ENCODE measurements at places on chromosomes 4 and X.

DNA sequence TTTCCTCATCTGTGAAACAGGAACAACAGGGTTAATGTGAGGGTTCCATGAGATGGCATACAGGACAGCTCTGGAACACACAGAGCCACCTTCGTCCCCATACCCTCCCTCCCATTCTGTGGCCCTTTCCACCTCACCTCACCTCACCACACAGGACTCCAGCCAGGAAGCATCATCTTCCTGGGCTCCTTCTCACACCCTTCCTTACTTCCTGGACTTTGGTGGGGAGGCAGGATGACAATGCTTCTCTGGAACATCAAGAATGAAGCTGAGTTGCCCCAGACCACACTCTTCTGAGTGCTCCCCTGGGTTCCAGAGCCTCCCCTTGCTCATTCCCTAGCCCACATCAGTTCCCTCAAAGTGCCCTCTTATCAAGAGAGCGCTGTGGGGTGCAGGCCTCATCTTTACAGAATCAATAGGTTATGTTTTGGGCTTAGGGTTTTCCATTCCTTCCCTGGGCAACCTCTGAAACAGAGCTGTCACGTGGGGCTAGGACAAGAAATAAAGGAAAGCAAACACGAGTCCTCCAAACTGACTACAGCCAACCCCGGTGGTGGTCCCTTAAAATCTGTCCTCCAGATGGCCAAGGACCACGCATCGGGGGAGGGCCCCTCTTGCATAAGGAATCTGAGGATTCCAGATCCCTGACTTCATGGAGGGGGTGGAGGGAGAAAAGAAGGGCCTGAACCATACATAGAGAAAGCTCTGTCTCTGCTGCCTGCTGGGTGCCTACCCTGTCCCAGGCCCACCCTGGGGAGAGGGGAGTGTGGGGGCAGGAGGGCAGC is 74.4 kb upstream of the ATP6AP2 start:
- no peak for DNase-seq

DNA sequence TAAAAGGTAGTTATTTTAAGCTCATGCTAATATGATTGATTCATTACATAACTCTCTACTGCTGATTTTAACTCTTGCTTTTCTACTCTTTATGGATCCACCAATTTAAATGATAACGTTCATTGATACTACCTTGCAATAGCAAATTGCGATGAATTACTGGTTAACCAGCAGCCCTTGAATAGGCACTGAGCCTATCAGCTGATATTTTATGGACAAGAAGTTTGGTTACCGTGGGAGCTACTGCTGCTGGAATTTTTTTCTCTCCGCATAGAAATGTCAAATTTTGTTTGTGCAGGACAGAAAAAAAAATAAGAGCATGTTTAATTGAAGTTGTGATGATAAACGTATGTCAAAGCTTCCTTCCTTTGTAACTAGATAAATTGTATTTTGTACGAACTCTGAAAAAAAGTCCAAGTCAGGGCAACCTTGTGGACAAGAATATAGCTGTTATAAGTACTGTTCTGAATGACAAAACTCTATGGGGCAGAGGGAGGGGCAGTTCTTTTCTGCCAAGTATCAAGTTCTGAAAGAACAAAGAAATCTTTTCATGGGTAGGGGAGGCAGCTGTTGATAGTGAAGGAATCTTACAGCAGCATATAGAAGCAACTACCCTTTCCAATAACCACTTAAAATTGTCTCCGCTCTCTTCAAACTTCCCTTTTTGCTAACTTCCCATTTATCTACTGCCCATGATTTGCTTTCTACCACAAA is 434.9 kb upstream of the PABPC4L start:
- DNase-seq: no peak

DNA sequence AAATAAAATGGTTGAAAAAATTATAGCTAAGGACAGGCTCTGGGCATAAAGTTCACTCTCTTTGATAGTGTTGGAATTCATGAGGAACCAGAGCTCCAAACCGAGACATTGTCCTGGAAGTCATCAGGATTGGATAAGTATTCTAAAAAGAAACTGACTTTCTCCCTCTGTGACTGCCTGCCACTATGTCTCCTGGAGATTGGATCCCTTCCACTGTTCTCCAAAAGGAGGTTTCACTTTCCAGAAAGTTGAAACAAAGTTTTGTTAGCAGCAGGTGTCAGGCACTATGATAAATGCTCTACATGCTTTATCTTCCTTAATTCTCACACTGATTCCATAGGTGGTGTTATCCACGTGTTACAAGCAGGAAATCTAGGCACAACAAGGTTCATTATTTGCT is 16.8 kb downstream of the BANK1 start:
- no peak for DNase-seq

- no peak for DNase-seq
Observed at GRCh38 chr4:142405695-142406498, 440.2 kb downstream of the INPP4B start.

GRCh38 chr4:106266201-106266600 is 49.8 kb downstream of the TBCK start:
- no peak for DNase-seq

DNA sequence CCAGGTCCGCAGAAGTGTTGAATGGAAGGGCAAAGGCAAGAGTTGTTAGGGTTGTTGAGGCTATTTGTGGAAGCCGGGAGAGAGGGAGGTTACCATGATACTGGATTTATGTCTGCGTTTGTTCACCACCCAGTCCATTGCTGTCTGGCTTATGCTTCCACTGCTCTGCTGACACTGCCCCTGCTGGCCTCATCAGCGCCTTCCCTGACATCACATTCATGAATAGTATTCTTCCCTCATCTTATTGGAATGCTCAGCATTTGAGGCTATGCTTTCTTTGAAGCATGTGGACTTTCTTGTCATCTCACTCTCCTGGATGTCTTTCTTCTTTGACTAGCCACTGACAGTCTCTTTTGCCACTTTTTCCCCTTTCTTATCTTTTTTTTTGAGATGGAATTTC is 10.3 kb downstream of the GNL3L start:
- no peak for DNase-seq

DNA sequence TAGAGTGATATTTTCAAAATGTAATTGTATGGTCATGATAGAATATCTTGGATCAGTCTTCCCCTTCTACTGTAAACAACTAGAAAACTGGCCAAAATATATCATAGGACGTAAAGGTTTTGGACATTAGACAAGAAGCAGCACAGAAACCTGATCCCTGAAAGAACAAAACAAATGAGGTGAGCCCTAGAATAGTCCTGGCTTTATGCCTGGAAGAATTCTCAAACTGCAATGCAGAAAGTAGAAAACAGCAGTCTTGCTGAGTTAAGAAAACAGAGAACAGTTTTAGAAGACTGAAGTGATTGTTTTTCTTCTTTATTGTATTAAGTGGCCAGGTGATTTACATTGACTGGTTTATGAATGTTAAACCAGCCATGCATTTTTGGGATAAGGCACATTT is 19.5 kb downstream of the NSUN7 start:
- no peak for DNase-seq

GRCh38 chrX:69024931-69025330 is 140.3 kb downstream of the PJA1 start:
- DNase-seq: no peak

- no peak for DNase-seq
Observed at GRCh38 chr4:110032603-110033002, 119.9 kb downstream of the EGF start.

DNA sequence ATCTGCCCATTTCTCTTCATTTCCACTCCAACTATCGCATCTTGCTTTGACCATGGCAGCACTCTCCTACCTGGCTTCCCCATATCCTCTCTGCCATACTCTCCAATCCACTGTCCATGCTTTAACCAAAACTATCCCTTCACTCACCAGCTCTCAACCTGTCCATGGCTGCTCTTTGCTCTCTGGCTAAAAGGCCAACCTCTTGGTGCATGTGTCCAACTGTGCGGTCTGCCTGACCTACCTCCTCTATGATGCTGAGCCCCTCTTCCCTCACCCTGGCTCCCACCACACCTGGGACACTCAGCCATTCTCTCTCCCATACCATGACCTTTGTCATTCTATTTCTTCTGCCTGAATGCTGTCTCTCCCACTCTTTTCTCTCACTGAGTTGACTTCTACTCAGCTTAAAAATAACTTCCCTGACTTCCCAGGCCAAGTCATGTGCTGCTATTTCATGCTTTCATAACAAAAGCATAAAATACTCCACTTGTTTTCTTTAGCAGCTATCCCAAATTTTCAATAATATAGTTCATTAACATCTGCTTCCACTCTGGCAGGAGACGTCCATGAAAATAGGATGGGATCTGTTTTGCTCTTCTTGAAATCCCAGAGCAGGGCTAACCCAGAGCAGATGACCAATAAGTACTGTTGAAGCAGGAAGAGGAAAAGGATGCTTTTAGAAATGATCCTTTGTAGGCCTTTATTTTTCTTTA is 29.8 kb upstream of the KLF3 start:
- no peak for DNase-seq

DNA sequence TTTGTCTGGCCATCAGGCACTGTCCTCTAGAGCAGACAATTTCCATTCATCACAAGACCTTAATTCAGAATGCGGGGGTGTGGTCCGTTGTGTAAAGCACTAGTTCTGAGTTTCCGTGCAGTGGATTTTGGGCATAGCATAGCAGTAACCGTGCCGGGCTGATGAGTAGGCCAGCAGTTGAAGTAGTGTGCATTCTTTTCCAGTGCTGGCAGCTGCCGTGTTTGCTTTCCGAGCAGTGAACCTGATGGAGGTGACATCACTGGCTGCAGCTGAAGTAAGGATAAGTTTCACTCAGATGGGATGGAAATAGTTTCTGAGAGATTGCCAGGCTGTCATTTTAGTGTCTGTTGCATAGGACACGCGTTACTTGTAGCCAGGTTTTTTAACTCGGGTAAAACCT is 107.0 kb upstream of the STIM2 start:
- no peak for DNase-seq

GRCh38 chr4:27861381-27861787 is 1000.7 kb downstream of the STIM2 start:
- DNase-seq: peak; percentile 48

DNA sequence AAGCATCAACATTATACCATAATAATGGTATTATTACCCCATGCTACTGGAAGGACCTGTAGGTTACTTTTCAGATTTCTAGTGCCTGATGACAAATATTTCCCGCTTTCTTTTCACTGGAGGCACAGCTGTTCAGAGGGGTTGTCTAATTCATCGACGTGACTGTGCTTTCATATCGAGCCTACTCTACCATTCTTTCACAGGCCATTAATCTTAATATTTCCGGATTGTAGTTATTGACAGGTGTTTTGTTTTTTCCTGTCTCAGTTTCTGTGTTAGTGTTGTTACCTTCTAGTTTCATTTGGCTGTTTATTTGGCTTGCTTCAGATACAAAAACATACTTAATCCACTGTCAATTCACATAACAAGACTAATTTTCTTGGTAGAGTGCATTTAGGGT is 330.9 kb downstream of the SPOCK3 start:
- no peak for DNase-seq

DNA sequence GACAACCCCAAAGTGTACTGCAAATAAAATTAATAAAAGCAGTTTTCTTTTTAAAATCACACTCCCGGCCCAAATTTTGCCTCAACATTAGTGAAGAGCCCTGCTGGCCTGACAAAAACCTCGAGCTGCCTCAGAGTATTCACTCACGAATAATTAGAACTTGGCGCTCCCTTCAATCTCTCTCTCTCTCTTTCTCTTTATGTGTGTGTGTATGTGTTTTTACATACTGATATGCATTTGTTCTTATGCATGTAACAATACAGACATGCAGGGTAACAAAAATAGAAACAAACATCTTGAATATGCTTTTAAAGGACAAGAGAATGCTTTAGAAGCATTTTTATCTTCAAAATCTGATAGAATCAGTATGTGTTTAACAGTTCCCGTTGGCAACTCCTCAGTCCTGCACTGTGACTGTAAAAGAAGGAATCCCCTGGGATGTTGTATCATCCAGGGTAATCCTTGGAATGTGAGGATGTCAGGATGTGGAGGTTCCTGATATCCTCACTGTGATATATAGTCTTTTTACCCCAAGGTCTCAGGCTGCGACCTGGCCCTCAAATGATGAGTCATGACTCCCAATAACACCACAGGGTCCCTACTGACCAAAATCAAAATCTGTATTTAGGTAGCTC is 53.0 kb downstream of the PTCHD1 start:
- no peak for DNase-seq

DNA sequence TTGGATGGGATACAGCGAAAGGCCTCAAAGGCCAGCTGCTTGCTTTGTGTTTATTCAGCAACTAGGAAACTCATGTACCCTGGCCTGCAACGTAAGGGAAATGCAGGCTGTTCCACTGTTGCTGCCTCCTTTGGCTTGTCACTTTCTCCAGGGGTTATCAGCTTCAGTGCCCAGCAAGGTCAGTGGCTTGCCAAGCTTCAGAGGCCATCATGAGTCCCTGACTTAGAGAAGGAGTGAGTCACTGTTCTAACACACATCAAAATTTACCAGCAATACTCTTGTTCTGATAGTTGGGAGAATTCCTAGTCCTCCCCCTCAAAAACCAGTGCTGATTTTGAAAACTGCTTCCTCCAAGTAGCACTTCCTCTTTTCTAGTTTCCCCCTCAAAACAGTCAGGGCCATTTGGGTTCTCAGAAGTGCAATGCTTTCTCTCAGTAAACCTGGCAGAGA is 250.8 kb downstream of the ARHGAP24 start:
- DNase-seq: no peak

DNA sequence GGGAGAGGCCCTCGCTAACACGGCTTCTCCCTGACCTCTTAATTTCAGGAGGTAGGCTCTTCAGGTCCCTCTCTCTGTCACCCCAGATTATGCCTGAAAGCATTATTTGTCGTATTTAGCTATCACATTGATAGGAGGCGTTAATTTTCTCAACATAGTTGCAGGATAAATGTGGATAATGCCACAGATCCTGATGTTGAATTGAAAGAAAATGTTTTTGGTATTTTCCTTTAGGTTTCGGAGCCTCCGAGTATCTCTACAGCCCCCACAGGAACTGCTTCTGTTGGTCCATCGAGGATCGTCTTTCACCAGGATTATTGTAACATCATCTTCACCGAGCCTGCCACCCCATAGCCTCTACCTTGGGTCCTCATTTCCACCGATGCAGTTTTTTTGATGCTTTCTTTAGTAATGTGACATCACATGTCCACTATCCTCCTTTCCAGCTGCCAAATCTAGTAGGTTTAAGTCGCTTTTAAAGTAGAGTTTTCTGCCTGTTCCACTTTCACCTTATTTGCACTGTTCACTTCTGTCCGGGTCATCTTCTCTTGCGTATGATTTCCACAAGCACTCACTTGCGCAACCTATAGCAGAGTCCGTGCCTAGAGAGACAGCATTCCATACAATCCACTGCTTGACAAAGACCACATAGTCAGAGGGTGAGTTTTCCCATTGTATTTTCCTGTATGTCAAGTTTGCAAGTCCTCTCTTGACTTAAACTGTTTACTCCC is 665 bp downstream of the TIGD2 start:
- DNase-seq: no peak

GRCh38 chr4:98778206-98778605 is 119.8 kb upstream of the TSPAN5 start:
- no peak for DNase-seq

DNA sequence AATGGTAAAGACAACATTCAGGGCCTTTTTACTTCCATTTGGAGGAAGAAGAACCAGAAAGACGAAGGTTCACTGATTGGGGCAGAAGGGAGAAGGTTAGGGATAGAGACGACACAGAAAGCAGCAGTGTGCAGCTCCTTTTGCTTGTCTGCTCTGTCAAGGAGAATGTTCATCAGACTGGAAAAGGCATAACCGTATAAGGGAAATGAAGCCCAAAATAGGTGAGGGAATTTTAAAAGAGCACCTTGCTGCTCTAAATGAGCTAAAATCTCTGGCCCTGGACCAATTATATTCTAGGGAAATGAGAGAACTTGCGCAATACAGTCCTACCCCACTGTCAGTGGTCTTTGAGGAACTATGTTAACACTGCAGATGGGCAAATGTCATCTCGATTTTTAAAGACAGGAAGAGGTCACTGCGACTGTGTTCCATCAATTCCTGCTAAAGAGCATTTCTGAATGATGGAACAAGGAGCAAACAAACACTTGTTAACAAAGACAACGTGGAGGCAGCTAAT is 909.8 kb upstream of the FTHL17 start:
- DNase-seq: no peak

Measured in iPS DF 19.7 (cell line).